ENCODE measurements at places on chromosomes 1 and 21. TPM values are rescaled to one million over a fixed set of nuclear protein-coding genes. Genes with fewer than 3 reads are reported as not detected.

- DNase-seq, result no peak
Measured at GRCh38 chr1:13722808-13723360, 22.9 kb downstream of the PRDM2 start.

DNA sequence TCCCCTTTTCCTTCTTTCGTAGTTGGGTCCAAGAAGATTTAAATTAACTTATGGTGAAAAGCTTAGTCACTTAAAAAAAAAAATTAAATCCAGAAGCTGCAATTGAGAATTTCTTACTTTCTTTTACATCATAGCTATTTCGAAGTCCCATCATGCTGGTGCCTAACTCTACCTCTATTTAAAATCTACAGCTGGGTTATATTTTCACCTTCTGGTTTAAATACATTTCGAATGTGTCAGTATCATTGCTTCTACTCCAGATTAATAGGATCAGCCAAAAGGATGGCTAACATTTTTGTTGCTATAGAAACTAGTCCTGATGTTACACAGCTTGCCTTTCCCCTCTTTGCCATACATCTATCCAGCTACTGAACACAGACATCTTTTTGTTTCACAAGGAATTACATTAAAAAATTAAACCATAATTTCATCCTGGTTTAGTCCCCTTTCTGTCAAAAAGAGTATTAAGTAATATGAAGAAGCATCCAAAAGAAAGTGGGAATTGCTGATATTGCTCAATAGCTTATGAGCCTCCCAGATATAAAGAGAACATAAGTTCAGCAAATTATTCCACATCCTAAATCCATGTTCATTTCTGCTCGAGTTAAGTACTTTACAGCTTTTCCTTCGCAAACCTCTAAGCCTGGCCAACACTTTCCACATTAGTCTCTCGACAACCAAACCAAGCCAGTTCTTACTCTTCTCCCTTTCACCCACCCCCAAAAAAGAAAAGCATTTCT lies 396.7 kb upstream of the DAB1 start:
- DNase-seq, result no peak

GRCh38 chr1:86775395-86775794 lies 71.0 kb downstream of the SH3GLB1 start:
- no peak for DNase-seq

C1orf210 gene
- not detected for total RNA-seq

C1QA gene
- 184 TPM for total RNA-seq

DNA sequence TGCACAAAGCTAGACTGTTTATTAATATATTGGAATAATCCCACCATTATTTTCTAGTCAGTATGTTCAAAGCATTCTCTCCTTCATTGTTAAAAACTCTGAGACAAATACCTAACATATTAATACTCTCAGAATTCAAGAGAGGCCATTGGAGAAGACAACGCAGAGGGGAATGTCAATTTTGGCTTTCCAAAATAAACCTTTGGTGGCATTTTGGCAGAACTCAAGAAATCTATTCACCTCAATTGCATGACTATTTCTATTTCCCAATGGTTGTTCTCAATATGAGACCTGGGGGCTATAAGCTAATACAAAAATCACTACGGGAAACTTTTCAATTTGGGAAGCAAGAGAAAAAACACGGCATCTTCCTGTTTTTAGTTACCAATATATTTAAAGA lies 58.5 kb downstream of the RUSC1 start:
- no peak for DNase-seq

ATP1A2 gene
- total RNA-seq, result 124 TPM

COL16A1 gene
- total RNA-seq, result 47.8 TPM

OR2T33 gene
- not detected for total RNA-seq

DNA sequence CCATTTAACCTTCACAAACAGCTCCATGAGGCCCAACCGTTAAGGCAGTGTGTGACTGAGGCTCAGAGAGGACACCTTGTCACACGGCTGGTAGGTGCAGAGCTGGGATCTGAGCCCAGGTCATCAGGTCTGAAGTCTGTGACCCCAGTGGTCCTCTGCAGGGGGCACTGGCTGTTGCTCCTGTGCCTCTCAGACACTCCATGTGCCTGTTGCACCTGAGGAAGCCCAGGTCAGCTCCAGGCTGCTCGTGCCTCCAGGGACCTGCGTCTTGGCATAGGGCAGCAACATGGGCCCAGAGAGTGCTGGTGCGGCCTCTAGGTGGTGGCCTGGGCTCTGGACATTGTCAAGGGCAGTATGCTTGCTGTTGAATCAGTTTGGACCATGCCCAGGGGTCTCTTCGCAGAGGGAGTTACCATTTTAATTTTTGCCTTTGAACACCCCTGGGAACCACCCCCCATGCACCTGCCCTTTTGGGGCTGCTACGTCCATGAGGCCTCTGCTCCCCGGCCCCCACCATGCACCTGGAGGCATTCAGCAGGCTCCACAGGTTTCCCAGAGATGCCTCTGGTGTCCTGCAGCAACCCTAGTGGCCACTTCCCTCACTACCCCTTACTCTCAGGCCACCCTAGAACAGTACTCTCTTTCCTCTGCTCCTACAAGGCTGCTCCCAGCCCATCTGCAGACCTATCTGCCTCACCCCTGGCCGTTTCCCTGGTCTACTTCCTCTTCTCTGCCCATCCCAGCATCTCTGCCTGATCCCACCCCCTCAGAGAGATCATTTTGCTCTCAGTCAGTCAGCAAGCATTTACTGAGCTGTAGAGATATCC lies 25.2 kb upstream of the EPS8L3 start:
- no peak for DNase-seq

- no peak for DNase-seq
Measured at GRCh38 chr1:109816975-109817535, 53.3 kb upstream of the EPS8L3 start.

KLHDC8A gene
- 2.0 TPM for total RNA-seq

GRCh38 chr1:167221126-167221737 lies 546 bp downstream of the POU2F1 start:
- DNase-seq, result no peak

SH2D1B gene
- not detected for total RNA-seq

DNA sequence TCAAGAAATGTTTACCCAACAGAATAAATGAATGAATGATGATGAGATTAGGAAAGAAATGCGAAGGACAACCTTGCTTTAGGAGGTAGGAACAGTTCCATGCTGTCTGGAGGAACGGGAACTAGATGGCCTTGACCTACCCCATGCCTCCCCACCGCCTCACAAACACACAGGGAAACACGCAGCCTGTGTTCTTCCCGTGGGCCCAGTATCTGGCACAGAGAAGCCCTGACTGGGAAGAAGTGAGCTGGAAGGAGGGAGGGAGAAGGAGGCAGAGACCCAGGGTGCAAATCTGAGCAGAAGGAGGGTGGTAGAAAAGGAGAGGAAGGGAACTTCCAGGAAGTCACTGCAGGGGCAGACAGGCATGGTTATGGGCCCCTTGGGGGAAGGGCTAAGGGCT lies 3.5 kb upstream of the ADORA1 start:
- no peak for DNase-seq

- DNase-seq, result no peak
Measured at GRCh38 chr1:166915941-166916340, 39.9 kb upstream of the TADA1 start.

All from esophagus muscularis mucosa (tissue), 4 donors.